GM23248 (cell line): ENCODE measurements at places on chromosomes 7 and 10. TPM values are rescaled to one million over a fixed set of nuclear protein-coding genes. Genes with fewer than 3 reads are reported as not detected.

TMEM225B gene
- not detected in 2 replicates for total RNA-seq

SPAM1 gene
- not detected in 2 replicates for total RNA-seq

FAM237B gene
- total RNA-seq, result not detected in 2 replicates

INMT gene
- 0.13 TPM in 1 of 2 replicates, not detected in the other for total RNA-seq
